ENCODE measurements at places on chromosomes 6 and 20. TPM values are rescaled to one million over a fixed set of nuclear protein-coding genes. Genes with fewer than 3 reads are reported as not detected.

The SSTR4 gene
- not detected for total RNA-seq

The SYCP2L gene
- total RNA-seq: 12.6 TPM

The BACH2 gene
- total RNA-seq: 4.2 TPM

The NRSN2 gene
- 16.5 TPM for total RNA-seq

The SH3BGRL2 gene
- 27.4 TPM for total RNA-seq

The ELOVL2 gene
- total RNA-seq: 0.41 TPM

The RGS17 gene
- 0.70 TPM for total RNA-seq

The SOX12 gene
- total RNA-seq: 57.1 TPM

The SMLR1 gene
- not detected for total RNA-seq

The CPNE5 gene
- 0.40 TPM for total RNA-seq

The BTN1A1 gene
- total RNA-seq: not detected

The ADAT2 gene
- 5.5 TPM for total RNA-seq

The SAPCD1 gene
- 16.9 TPM for total RNA-seq

The PAQR8 gene
- 4.1 TPM for total RNA-seq

The FAM209A gene
- total RNA-seq: not detected
